NCI-H2029 treated with DMSO at 0.1 percent for 48 hours (cell line): ENCODE measurements at places on chromosomes 5 and 9.

DNA sequence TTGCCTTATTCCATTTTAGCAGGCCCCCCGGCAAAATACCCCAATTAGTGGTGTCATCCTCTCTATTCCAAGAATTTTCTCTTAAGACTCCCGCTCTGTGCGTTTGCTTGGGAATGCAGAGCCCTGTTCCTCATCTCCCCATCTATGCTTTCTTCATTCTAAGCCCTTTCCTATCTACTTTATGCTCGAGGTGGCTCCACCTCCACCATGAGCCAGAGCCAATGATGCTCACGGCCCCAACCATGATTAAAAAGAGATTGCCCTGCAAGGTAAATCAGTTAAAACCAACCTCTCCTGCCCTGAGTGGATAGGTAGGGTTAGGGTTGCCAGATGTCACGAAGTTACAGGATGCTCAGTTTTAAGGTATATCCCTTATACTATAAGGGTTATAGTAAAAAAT, 677 bp upstream of the TXNDC15 start:
- no peak for DNase-seq

DNA sequence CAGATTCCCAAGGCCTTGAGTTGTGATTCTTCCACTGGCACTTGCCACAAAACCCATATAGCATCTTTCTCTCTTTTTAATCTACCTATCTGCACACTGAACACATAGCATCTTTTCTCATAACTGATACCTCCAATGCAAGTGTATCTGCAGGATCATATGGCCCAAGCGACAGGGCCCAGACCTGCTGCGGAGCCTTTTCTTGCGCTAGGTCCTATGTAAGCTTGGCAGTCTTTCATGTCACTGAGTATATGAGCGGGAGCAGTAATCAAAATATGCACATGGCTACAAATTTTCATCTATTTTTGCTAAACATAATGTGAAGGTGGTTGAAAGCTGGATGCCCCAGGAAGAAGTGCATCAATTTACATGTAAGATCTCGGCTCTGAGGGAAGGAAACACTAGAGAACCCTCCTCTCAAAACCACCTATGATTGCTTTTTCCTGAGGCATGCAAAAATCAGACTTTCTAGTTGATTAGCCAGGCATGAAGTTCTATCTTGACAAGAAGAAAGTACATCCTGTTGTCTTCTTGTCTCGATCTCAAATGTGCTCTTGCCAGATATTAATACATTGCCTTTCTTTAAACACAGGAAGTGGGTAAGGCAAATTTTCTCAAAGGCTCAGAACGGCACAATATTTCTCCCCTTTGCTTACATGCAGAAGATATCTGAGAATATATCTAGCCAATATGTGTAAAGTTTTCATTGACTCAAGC, 26.9 kb upstream of the CEMIP2 start:
- no peak for DNase-seq

DNA sequence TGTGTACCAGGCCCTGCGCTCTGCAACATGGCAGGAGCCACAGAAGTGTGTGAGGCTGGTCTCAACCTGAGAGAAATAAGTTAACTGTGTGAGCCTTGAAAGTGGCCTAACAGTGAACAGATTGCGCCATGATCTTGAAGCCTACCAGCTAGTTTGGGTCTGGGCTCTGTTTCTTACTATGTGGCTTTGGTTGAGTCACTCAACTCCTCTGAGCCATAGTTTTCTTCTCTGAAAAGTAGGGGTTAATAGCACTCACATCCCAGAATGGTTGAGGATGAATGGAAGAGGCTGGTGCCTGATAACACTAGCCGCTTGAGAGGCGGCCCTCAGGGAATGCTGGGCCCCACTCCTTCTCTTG, 121.5 kb downstream of the RGS3 start:
- DNase-seq = no peak

DNA sequence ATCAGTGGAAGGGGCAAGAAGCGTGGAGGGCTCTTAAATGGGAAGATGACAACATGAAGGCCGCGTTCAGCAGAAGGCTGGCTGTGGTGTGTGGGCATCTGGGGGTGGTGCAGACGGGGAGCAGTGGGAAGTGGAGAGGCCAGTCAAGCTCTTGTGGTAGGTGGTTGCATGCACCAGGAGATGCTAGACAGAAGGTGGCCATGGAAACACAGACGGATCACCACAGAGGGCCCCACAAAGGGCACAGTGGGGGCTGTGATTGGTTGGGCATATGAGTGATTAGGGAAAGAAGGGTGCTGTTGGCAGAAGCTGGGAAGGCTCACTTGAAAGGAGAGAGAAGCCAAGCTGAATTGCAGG, 14.7 kb downstream of the MTMR12 start:
- DNase-seq = no peak

DNA sequence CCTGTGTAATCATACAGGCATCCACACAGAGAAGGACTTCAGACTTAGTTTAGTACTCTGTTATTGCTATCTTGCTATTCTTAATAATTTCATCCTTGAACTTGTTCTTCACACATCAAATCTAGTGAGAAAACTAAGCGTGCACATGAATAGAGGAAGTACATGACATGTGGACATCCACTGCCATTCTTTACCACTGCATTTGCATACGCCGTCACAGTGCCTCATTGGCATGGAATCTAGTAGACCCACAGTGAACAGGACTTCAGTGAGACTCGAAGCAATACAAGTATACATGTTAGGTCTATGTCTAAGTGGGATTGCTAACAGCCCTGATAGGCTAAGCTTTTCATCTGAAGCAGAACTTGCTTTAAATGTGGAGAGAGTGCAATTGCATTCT, 592.1 kb downstream of the TLE4 start:
- DNase-seq = no peak

- DNase-seq = no peak
These were observed 109.4 kb downstream of the CCDC192 start for GRCh38 chr5:127812570-127812969.

DNA sequence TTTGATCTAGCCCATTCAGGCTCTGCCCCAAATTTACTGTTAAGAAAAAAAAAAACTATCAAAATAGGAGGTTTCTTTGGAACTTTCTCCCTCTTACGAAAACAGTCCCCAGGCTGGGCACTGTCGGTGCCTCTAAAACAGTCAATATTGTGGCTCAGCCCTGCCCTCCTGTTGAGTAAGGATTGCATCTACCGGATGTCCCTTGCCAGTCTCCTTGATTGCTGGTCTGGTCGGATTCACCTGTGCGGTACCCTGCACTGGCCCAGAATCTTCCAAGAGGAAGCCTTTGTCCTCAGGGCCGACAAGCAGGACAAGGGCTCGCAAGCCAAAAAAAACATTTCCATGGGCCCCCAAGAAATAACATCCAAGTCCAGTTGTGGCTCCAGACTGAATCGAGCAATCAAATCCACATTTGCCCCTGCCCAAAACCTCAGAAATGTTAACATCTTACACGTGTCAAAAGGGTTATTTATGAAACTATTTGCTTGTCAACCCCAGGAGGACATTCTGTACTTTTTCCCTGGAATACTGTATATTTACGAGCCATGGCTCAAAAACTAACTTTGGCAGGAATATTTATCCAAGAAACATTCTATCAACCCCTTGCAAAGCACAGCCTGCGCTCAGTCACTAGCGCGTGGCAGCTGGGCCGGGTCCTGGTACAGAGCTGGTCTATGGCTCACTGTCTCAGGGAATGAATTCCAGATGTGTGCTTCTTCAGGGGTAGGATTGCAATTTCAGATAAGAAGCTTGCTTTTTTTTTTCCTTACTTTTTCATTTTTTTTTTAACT, 129.2 kb upstream of the ADRA1B start:
- DNase-seq = no peak

GRCh38 chr5:180873615-180874520, 12.8 kb upstream of the ZFP62 start:
- DNase-seq = no peak

GRCh38 chr5:158634714-158635113, 465.0 kb downstream of the EBF1 start:
- DNase-seq = no peak
